Natural killer cell (primary cell): ENCODE measurements at places on chromosomes 3 and 15.

DNA sequence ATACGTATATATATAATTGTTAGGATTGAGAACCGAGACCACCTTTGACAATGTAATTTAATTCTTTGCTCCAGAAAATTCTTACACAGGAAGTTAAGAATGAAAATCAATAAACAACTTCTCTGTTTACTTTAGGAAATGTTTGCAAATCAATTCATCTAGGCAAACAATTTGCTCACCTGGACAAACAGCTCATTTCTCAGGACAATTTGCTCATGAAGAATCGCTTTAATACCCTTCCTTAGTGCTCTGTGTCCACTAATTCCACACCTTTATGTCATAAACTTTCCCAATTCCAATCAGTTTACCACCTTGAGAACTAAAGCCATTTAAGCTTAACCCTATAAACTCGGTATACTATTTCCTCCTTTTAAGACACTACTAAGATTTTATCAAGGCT, 292.2 kb downstream of the BCHE start:
- no peak for DNase-seq
- H3K4me3 ChIP-seq = no peak overlapping the region
- no peak overlapping the region for H3K27ac ChIP-seq
- H3K36me3 ChIP-seq = no peaks in the 10 kb centered on the region

DNA sequence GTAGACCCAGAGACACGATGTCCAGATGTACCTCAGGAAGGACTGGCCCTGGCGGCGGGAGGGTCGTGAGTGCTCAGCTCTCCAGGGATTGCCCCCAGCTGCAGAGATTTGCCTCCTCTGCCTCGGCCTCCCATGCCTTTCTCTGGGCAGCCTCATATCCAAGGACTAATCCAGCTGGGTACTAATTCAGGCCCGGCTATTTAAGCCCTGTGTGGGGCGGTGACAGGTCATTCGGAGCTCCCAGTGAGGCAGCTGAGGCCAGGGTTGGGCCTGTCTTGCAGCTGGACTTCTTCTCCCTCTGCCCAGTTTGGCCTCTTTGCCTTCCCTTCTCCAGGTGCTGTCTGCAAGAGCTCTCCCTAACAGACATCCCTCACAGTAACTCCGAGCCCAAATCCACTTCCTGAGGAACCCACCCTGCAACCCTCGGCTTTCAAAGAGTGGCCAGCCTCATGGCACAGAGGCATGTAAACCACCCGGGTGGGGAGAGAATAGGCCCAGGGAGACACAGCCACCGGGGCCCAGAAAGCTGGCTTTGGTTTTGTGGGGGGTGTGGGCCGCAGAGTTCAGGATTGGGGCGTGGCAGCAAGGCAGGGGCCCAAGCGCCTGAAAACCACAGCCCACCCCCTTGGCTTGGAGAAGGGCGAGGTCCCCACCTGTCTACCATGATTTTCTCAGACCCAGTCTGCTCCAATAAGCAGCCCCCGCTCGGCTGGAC, 85.8 kb downstream of the PPCDC start:
- no peaks in the 10 kb centered on the region for H3K27me3 ChIP-seq
- H3K4me1 ChIP-seq = peaks cover 60% of the 10 kb centered on the region
- no peaks in the 10 kb centered on the region for H3K36me3 ChIP-seq
- no peak overlapping the region for H3K4me3 ChIP-seq

GRCh38 chr15:82045892-82046665, at the start of gene MEX3B:
MEX3B (minus strand) TSS chr15:82046018; CDS start chr15:82045705, 313 bp downstream.
- peaks cover 24% of the 10 kb centered on the region for H3K4me1 ChIP-seq
- H3K36me3 ChIP-seq = no peaks in the 10 kb centered on the region
- H3K27ac ChIP-seq = peak within 1 kb of the TSS; percentile 41
- H3K27me3 ChIP-seq = peaks cover 10% of the 10 kb centered on the region

- H3K27ac ChIP-seq = no peak overlapping the region
- no peaks in the 10 kb centered on the region for H3K36me3 ChIP-seq
- no peak for DNase-seq
These were observed 46.8 kb upstream of the MYRIP start for GRCh38 chr3:39762537-39763070.
